ENCODE measurements at places on chromosomes 4 and X.
A peak's percentile ranks its signal among the peaks of the same experiment; 100 is the strongest.

DNA sequence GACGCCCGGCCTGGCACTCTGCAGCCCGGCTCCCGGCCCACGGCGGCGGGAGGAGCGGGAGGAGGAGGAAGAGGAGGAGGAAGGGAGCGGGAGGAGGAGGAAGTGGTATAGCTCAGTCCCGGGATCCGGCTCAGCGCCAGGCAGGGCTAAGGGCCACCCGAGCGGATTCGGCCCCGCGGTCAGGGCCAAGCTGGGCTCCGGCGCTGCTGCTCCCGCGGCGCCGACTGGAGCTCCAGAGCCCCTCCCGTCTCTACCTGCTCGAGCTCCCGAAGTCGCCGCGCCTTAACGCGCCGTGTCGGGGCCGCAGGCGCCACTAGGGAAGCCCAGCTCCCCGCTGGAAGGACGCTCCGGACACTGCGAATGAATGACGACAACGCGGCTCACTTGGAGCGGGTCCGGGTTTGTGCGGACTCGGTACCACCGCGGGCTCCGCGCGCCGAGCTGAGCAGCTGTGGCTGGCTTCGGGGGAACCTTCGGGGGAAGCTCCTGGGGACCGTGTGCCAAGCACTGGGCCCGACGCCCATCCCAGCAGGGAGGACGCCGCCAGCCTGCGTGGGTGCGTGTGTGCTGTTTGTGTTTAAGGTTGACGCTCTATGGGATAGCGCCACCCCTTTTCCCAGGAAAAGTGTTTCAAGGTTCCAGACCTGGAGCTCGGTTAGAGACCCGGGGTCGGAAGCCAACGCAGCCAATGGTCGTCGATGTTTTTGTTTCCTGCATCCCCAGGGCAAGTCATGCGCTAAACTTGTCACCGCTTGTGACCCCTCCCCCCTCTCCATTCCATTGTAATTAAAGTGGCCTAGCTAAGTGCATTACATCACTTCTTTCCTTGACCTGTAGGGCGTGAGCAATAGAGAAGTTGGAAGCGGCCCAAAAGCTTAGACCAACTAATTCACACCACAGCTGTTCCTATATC, at the start of gene TBC1D9:
Gene TBC1D9 (minus strand): TSS at position 67 of the 913 bp plus-strand sequence. CDS start 340 bp downstream, outside the sequence.
- DNase-seq: peak; percentile 89

- peak; percentile 50 for DNase-seq
Measured at GRCh38 chr4:82728301-82728700, 70.3 kb downstream of the SCD5 start.

DNA sequence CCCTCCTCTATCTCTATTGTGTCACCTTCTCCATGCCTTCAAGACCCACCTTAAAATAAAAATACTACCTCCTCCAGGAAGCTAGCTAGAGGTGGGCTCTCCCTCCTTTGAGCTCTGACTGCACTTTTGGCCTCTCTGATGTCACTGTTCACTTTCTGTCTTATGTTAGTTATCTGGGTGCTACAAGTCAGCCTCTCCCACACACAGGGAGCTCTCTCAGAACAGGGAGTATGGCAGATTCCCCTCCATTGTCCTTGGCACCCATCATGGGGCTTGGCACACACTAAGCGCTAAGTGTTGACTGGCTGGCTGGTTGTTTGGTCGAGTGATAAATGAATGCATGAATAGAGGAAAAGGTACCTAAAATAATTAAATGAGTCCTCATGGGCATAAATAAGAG, 21.2 kb upstream of the KDM5C start:
- DNase-seq: no peak

- DNase-seq: no peak
Measured at GRCh38 chr4:154018659-154019058, 229.8 kb upstream of the SFRP2 start.

GRCh38 chrX:9088896-9089295, 55.0 kb upstream of the FAM9B start:
- peak; percentile 25 for DNase-seq

DNA sequence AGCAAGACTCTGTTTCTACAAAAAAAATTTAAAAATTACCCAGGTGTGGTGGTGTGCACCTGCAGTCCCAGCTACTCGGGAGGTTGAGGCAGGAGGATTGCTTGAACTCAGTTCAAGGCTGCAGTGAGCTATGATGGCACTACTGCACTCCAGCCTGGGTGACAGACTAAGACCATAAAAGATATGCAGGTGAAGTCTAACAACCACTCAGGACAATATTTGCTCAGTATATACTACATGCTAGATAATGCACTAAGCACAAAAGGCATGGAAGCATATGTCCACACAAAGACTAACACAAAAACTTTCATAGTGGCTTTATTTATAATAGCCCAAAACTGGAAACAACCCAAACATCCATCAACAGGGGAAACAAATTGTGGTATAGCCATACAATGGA, 57.7 kb upstream of the TXK start:
- no peak for DNase-seq

GRCh38 chr4:26632916-26633315, 49.0 kb downstream of the TBC1D19 start:
- no peak for DNase-seq

DNA sequence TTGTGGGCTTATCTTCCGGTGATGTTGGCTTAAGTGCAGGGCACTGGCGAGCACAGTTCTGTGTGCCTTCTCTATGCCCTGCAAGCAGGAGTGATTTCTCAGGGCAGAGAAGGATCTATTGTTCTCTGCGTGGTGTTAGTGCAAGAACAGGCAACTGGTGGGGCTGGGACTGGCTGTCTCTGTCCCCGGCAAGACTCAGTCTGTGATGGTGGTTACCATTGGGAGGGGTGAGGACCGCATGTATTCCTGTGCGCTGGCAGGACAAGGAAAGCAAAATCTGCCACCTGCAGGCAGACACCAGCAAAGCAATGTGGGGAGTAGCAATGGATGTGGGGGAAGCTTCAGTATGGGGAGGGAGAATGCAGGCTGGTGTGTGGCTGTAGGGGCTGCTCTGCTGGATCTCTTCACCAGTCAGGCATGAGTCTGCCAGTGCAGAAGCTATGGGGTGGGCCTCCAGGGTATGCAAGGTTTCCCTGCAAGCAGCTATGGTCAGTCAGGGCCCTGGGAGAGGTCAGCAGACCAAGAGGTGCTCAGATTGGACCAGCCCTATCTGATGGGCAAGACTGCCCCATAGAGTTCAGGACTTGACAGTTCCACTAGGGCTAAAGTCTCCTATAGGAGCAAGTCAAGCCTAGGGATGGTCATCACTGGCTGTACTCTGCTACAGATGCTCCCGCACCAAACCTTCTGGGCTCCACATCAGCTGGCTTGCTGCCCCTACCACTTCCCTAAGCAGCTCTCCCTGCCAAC, 16.8 kb downstream of the PF4 start:
- DNase-seq: no peak
